NAMALWA (cell line): ENCODE measurements at places on chromosomes 11 and 22.

DNA sequence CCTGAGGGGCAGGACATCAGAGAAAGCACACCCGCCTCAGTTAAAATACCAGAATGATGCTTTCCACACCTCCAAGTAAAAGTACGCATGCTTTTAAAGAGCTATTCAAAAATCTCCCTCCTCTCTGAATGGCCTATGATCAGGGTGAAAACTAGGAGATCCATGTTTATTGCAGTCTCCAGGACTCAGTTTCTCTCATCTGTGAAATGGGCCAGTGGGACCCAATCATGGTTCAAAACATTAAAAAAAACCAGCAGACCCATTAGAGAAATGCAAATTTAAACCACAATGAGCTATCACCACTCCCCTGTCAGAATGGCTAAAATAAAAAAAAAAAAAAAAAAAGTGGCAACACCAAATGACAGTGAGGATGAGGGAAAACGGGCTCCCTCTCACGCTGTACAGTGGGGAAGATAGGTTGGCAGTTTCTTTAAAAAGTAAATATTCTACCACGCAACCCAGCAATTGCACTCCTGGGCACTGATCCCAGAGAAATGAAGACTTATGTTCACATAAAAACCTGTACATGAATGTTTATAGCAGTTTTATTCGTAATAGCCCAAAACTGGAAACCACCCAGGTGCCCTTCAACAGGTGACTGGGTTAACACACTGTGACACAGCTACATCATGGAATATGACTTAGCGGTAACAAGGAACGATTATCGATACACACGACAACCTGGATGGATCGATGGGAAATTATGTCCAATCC lies 242.7 kb downstream of the MN1 start:
- no peak for DNase-seq

- DNase-seq: no peak
These were observed 23.5 kb downstream of the SERGEF start for GRCh38 chr11:17989306-17989705.

DNA sequence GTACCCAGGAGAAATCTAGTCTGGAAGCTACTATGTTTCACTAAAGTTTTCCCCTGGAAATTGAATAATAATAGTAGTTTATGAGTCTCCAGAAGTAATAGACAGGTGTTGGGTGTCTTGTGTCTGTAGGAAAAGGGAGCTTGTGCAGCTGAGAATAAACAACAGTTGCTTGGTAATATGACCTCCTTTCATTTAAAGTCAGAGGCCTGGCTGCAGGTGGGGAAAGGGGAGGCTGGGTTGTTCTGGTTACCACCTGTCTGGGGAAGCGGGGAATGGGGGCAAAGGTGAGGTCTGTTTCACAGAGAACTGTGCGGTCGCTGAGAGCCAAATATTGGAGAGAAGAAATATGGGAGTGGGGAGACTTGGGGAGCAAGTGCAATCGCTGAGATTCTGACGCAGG lies 3.3 kb upstream of the GRAMD1B start:
- no peak for DNase-seq

DNA sequence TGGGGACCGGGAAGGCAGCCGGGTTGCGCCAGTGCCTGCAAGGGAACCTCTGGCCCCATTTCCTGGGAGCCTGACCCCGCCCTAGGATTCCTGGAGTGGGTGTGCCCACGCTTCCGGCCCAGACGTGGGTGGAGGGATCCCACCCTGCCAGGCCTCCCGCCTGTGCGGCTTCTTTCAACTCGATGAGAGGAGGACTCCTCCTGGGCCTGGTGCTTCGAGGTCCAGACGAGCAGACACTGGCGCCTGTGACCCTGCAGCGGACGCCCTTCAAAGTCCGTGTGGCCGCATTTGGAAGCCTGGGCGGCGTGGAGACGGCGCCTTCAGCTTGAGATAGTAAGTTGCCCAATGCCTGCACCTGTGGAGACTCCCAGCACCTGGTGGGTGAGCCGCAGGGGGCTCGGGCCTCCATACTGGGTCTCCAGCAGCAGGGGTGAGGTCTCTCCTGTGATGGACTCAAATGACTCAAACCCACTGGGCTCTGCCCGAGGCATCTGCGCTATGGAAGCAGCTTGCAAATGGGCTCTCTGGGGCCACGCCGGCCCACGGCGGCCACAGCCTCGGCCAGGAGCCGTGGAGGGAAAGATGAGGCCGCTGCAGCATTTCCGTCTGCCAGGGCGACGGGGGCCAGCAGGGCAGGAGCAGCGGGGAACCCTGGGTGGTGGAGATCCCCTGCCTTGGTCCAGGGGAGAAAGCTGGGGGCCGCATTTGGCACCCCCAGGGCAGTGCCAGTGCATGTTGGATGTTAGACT lies 64.3 kb upstream of the PPARA start:
- no peak for DNase-seq

- no peak for DNase-seq
These were observed 1002.7 kb downstream of the BRD1 start for GRCh38 chr22:48824712-48825651.

DNA sequence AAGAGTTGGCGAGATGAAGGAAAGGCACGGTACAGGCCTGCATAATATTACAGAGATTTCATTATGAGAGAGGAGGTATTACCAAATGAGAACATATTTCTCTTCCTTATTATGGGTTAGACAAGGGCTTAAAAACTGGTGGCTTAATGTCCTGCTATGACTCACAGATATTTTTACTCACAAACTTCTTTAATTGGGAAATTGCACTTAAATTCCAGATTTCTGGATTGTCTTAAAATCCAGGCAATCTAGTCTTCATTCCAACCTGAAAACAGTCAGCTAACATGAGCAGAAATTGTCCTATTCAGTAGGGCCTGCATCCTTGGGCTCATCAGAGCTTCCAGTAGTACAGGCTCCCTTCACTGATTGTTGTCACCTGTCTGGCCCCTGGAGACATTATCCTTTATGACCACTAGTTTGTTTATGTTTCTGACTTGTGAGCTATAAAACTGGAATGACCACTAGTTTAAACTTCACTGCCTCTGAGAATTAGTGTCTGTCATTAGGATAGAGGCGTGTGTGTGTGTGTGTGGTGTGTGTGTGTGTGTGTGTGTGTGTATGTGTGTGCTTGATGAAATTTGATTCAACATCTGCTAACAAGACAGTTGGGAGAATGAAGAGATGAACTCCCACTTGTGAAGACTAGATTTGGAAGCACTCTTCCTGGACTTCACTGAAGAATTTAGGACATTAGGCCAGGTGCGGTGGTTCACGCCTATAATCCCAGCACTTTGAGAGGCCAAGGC lies 25.1 kb downstream of the DBX1 start:
- no peak for DNase-seq

DNA sequence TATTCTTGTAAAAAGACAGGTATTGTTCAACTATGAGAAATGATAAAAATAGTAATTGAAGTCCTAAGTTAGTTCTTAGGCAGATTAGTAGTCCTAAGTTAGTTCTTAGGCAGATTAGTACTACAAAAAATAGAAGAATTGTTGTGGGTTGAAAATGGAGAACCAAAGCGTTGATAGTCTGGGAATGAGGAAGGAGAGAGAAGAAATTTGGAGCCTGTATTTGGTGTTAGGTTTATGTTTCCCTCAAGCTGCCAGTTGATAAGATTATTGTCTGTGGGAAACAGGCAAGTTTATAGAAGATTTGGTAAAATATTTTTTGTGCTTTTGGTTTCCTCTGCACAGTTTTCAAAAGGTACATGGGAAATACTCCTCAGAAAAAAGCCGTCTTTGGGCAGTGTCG lies 3.6 kb downstream of the BCO2 start:
- DNase-seq: no peak

DNA sequence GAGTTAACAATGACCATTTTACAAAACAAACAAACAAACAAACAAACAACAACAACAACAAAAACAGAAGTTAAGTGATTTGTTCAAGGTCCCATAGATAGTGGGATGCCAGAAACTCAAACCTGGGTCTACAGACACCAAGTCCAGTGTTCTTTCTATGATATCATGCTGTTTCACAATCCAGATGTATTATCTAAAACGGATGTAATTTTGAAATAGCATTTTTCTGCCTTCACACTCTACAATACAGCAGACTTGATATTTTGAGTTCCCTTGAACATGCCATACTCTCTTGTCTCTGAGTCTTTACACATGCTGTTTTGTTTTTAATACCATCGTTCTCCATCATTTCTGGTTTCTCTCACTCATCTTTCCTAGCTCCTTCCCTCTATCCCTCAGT lies 104.5 kb downstream of the RELT start:
- DNase-seq: no peak

- DNase-seq: no peak
These were observed 57.0 kb downstream of the SMIM38 start for GRCh38 chr11:69212798-69213110.

DNA sequence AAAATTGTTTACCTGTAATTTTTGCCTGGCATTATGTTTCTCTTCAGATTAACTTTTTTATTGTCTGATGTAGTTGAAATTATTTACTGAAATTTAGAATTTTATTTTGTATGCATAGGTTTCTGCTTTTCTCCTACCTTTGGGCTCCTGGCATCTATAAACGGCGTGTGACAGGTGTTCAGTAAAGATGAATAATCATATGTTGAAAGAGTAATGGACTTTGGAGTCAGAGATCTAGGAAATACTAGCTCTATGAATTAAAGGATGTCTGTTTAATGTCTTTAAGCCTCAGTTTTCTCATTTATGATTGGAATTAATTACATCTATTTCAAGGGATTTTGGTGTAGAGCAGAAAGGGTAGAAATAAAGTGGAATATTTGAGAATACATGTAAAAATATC lies 7.2 kb upstream of the ANGPTL5 start:
- DNase-seq: no peak

DNA sequence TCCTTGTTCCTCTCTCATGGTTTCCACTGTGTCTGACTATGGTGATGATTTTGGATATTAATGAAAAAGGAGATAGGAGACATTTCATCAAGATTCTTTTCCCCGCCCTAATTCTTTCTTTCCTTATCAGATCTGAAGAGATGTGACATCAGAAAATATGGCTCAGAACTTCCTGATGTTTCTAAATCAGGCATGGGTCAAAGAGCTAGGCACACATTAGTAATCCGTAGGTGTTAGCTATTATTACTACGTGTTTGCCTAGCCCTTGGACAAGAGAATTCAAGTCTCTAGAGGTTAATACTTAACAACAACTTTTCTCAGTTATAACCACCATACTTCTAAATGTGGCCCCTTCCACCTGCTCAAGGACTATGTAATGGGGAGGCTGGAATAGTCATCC lies 5.8 kb downstream of the JOSD1 start:
- no peak for DNase-seq
